Cortex of kidney (tissue), 1 donor: ENCODE measurements at places on chromosomes 2 and 18.

DNA sequence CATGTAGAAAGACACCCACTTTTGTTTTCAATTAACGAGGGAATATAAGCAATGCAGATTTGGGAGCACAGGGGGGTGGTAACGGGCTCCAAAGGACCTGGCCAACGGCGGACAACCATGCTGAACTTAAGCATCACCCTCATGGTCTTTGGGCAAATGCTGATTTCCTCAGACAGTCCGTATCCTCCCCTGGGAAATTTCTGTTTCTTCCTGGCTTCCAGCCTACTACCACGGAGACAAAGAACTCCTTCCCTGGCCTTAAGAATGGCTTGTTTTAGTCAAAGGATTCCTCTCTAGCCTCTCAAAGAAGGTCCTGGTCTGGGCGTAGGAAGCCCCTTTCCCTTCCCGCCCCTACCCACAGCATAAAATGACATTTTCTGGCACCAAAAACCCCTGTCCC lies 34.3 kb downstream of the EN1 start:
- DNase-seq, result no peak

- no peak for DNase-seq
Measured at GRCh38 chr2:231367178-231367577, 28.3 kb upstream of the B3GNT7 start.

DNA sequence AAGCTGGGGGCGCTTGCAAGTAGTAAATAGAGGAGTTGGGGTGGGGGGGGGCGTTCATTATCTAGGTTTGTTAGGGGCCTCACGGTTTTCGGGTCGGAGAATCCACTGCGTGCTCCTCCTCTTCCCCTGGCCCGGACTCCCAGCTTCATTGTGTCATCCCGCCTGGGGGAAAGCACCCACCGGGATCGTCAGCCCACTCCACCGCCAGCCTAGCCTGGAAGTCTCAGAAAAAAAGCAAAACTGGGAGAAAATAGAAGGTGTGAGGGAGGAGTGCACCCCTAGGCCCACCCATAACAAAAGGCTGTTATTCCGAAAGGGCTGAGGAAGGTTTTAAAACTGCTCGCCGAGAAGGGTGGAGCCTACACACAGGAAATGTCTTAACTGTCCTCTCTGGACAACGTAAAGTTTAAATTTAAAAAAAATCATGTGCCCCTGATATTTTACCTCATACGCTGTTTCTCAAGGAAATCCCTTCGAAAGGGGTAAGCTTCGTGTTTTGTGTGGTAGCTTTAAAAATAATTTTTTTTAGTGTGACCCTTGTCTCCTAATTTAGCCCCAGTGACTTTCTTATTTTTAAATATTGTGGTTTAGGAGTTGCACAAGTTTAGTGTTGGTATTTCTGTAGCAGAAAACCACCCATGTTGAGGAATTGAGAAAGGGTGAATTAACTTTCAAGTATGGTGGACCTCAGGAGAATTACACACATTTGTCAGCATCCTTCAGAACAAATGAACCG lies 104.2 kb downstream of the SPTBN1 start:
- no peak for DNase-seq

DNA sequence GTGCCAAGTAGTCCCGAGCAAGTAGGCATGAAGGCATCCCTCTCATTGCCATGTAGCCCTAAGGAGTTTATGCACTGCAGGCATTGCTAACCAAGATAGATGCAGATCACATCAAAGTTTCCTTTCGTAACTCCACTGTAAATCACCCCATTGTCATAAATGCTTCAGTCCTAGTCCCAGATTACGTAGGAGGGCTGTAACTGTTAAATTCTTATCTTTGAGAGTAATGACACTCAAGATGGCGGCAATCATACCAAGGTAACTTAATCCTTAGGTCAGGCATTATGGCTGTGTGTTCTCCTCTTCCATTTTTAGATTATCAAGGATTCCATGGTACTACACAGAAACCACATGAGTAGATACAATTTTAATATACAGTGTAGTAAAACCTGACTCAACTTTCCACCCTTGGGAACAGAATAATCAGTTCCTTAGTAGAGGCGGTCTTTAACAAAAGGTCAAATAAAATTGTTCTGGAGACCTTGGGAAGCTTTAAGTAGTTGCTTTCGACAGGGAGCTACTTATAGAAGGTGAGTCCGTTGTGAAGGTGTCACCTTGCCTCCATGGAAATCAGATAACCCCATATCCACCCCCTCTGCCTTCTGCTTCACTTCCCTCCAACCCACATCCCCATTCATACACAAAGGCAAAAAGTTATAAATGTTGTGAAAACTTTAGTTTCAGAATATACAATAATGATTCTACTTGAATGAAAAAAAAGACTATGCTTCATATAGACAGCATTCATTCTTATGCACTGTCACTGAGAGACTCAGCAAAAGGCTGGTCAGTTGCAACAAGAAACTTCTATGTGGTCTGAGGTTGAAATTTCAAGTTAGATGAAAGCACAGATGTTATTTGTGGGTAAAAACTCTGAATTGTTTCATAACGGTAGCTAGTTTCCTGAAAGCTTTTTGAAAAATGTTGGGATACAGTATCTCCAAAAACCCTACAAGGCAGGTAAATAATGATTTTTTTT lies 64.8 kb upstream of the GALNT5 start:
- DNase-seq, result no peak

- DNase-seq, result no peak
Measured at GRCh38 chr18:10027031-10027430, 113.2 kb downstream of the VAPA start.

DNA sequence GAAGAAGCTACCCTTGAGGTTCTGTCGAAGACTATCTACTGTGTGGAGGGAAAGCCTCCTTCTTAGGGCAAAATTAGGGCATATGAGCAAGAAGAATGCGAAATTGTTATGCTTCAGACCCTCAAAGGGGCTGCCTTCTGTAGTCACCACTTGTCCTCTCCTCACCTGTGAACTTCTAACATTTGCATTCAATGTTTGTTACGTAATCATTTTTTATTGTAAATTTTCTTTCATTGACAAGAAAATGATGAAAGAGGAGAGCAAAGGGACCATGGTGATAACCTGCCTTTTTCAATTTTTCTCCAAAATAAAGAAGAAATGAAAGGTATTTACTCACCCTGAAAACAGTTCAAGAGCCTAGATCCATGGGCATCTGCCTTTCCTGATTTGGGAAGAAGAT lies 193.0 kb downstream of the SP3 start:
- DNase-seq, result no peak

DNA sequence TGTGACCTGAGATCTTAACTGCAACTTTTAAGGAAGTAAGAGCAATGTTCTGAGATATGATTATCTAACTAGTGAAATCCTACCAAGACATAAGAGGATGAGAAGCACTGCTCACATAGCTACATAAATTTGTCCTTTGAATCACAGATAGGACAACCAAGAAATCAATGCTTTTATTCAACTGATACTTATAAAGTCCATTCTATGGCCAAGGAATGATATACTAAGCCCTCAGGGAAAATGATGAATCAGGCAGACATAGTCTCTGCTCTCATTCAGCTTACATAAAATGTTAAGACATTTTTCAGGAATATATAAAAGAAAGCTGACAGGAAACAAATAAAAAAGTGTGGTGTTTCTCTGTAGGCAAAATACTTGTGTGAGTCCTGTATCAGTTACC lies 39.1 kb downstream of the PGAP1 start:
- no peak for DNase-seq

DNA sequence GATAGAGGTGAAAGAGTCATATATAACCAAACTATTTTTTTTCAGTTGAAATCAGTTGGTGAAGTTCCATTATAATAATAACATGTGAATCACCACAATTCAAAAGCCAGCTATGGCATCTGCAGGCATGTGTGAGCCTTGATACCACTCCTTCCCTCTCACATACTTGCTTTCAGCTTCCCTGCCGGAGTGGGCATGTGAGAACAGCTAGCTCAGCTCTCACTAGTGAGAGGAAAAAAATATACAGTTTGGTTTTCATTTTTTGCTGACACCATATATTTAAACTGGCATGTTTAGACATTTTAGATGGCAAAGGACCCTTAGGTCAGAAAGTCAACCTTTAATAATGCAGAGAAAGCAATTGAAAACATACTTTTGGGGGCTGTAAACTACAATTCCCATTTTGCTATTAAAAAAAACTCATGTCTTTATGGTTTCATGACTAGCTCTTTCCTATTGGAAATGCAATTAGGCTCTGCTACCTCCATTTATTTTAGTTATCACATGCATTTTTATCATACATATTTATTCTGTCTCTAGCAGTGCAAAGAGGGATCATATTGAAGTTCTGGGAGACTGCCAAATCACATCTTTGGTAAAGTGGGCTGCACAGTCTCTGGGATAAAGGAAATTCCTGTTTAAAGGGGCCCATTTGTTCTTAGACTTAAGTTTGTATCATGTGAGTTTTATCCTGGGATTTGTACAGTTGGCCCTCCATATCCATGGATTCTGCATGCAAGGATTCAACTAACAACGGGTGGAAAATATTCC lies 33.2 kb upstream of the SLC40A1 start:
- no peak for DNase-seq

DNA sequence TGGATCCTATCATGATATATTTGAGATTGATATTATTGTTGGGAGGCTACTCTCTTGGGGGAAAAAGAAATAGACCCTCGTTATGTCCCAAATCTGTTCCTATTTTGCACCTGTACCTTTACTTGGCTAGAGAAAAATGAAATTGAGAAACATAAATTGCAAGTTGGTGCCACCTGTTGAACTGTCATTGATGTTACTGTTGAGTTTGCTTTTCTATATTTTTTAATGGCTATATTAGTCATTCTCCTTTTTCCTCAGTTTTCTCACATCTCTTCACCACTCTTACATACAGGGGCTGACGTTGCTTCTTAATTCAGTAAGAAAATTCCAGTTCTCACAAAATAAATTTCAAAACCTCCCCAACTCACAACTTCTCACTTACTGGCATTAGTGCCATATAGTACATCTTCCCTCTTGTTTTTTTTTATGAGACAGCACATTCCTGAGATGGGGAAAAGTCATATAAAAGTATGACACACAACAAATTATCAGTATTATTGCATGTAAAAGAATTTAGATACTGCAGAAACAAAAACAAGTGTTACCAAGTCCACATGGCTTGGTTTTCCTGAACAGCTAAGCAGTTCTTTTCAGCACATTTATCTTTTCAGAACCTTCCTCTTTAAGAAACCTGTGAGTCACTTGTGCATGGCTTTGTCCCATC lies 348.3 kb upstream of the DSEL start:
- no peak for DNase-seq

DNA sequence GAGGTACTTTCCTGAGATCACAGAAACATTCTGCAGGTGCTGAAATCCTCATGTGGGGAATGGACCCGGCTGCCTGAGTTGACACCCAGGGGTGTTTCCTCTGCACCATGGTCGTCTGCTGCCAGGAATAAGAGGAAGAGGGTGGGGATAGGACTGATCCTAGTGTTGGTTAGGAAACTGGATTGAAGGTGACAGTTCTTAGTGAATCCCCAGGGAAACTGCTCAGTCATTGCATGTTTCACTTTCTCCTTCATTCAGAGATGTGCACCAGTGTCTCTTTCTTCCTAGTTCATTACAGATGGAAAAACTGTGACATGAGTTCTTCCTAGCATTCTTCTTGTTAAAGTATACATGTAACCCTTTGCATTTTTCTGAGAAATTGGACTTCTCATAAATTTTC lies 294.3 kb downstream of the PTGR3 start:
- DNase-seq, result no peak

DNA sequence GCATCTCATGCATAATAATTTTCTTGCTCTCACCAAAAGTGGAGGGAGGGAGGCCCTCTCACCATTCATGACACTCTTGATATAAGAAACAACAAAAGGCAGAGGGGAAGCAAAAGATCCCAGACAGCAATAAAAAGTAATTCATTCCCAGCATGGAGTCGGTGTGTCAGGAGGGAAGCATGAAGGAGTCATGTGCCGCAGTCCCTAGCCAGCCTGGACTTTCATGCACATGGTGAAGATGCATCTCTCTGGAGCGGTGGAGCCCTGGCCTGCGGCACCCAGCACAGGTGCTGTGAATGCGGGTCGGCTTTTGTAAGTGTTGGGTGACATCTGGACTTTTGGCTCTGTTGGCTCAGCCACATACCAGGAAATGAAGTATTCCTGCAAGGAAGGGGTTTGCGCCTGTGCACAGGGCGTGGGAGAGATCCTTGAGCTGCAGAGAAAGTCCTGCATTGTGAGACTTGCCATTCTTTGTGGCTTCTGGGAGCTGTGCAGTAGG lies 119.4 kb downstream of the COPS8 start:
- no peak for DNase-seq

DNA sequence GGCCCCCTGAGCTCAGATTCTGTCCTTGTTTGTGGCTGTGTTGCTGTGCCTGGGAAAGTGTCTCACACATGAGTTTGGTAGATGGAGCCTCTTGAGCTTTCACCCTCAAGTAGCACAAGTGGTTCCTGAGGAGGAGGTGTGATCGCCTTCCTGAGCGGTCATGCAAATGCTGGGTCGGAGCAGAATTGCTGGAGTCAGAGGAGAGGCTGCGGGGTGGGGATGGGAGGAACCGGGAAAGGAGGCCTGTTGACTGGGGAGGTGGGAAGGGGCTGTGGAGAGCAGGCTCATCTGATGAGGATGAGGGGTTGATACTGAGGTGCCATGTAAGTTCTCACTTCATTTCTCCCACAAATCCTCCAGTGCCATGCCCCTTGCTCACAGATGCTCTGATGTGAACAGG lies 48.4 kb upstream of the ATG16L1 start:
- DNase-seq, result no peak

- no peak for DNase-seq
Measured at GRCh38 chr2:82539280-82539621, 1919.8 kb downstream of the SUCLG1 start.

DNA sequence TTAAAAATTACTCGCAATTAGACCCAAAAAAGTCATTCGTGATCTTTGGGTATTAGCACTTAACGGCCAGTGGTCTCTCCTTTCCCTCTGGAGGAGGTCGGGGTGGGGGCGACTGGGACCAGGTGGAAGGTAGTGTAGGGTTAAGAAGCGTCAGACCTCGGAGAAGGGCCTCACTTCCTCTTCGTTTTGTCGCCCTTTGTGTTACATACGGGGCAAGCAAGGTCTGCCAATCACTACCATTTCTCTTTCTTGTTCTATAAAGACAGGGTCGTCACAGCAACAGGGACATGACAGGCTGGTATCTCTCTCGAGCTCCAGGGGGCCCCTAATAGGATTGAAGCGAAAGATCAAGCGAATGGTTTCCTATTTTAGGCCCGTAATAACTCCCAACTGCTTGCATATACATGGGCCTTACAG lies 136.6 kb downstream of the INSIG2 start:
- DNase-seq, result no peak

DNA sequence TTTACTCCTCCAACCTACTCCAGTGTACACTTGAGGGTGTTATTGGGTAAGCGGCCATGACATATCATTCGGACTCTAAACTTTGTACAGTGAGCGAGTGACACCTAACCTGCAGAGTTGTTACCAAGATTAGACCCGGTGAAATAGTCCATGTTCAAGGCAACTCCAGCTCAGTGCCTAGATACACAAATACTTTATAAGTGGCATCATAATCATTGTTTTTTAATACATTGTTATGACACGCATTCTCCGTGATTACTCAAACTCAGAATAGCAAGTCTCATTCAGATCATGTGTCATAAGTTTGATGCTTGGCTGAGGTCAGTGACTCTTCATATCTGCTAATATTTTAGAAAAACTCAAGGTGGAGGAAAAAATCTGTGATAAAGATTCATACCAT lies 597.8 kb downstream of the DCC start:
- DNase-seq, result no peak
